Fibroblast of upper back skin (primary cell): ENCODE measurements at places on chromosomes 12 and 14.

GRCh38 chr14:50007123-50007903 lies 109.1 kb downstream of the VCPKMT start:
- DNase-seq, result no peak

- DNase-seq, result no peak
Measured at GRCh38 chr12:58323676-58324075, 382.3 kb downstream of the ATP23 start.

DNA sequence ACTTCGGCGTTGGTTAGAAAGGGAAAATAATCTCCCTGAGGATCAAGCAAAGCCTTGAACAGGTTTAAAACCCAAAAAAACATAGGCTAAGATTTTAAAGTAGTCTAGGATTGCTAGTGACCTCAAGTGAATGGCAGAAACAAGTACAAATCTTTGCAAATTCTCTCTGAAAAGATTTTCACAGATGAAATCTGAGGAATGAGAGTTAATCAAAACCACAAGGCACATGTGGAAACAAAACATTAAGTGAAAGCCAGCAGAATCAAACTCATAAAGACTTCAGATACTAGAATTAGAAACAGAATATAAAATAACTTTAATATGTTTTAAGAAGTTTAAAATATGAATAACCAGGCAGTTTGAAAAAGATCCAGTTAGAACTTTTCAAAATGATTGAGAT lies 52.2 kb upstream of the CFL2 start:
- peak; percentile 62 for DNase-seq

- DNase-seq, result no peak
Measured at GRCh38 chr12:57033431-57033830, 16.5 kb downstream of the MYO1A start.

GRCh38 chr12:50638482-50638880 lies 125.4 kb upstream of the ATF1 start:
- no peak for DNase-seq

DNA sequence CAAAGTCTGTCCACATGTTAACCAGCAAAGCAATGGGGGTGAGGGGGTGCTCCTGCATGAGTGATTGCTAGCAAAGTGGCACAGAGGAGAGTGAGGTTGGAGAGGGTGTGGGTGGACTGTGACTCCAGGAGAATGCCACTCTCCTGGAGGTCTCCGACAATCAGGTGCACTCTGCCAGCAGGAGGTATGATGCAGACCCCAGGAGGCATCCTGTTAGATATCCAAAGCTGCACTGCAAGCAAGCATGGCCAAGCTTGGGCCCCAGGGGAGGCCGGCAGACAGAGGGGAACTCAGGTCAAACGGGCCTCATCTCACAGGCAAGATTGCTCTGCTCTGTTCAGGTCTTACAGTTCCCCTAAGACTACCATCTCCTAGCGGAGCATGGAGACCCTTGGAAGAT lies 73.5 kb upstream of the ALX1 start:
- no peak for DNase-seq

DNA sequence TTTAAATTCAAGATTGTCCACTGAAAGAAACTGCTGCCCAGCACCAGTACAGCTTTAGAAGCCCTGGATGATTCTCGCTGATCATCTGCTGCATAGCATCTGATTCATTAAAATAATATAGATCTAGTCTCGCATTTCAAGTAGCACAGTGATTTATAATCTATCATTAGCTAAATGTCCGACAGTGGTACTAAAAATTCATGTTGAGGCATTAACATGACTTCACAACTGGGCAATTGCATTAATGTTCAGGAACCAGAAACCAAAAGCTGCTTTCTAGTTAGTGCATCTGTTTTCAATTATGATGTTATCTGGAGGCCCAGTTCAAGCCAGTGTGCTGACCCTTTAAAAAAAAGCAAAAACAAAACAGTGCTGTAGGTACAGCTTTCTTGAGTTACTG lies 1987.2 kb upstream of the SEL1L start:
- DNase-seq, result peak; percentile 91

DNA sequence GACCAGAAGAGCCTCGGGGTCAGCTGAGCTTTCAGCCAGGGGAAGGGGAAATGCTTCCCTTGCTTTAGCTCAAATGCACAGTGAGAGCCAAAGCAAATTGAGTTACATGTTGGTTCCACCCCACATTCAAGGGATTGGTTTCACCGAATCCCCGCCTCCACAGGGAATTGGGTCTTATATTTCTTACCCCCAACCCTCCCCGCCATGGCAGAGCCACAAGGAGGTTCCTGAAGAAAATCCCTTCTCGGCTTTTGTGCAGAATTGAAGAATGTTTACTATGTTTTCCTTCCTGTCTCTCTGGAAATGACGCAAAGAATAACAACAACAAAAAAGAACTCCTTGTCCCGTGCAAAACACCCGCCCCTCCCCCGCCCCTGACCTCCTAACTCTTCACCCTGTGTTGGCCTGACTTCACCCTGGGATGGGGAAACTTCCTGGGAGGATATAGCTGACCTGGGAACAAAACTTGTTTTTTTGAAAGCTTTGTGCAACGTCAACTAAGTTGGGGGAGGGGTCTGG lies 21.9 kb upstream of the CIPC start:
- DNase-seq, result no peak

GRCh38 chr12:107873223-107873622 lies 98.7 kb downstream of the ASCL4 start:
- no peak for DNase-seq
